ENCODE measurements at places on chromosomes 6 and 20.

DNA sequence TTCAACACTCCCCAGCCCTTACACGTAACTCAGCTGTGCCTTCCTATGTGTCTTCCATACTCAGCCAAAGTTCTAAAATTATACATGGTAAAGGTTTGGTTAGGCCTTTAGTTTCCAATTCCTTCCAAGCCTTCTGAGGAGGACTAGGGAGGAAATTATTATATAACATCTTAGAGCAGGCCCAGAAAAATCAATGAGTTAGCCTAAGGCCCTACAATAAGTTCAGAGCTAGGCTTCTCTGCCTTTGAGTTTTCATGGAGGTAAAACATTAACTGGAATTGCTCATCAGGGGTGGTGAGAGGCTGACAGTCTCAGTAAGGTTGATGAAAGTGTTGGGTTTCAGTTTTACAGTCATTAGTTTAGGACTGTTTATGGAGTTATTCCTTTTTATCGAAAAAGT lies 286.0 kb downstream of the ADGB start:
- no peak for DNase-seq

DNA sequence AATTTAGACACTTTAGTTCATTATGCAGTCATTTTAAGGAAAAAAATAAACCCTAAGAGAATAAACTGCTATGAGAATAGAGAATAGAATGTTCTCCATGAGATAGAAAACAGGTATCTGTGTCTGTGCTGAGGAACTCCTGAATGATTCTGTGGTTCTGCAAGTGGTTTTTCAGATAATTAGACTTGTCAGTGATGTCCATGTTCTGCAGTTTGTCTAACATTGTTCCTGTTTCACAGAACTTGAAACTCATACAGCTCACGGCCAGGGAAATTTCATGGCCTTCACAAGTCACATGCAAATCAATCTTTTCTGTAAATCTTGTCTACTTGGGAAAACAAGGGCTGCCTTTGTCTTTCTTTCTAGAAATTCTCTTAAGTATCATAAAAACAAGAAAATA lies 73.4 kb upstream of the HMGCLL1 start:
- no peak for DNase-seq

DNA sequence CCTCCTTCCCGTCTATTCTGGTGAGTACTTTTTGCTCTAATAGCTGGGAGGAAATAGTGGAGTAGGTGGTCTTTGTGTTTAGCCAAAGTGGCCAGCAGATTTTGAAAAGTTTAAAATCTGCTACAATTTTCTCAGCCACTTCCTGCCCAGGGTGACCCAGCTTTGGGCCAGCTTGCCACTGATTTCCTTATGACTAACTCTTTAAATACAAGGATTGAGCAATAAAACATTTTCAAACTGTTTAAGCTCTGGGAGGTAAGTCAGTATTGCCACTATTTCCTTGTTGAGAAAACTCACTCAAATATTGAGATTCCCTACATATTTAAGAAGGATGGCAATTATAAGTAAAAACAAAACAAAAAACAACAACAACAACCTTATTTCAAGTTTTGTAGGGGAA lies 54.5 kb downstream of the TRMT11 start:
- DNase-seq: no peak

DNA sequence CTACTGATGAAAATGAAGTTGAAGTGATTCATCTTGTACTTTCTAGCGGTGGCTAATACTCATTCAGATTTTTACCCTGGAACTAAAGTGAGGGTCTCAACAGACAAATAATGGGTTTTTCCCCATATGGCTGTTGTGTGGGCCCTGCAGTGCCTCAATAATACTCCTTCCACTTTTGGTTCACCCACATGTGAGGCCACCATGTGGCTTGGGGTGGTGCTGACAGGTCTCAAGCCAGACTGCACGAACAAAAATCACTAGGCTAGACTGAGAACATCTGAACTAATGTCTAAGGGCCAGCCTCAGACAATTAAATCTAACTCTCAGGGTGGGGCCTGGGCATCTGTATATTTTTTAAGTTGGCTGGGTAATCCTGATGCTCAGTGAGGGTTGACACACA lies 7.9 kb upstream of the COL12A1 start:
- no peak for DNase-seq

DNA sequence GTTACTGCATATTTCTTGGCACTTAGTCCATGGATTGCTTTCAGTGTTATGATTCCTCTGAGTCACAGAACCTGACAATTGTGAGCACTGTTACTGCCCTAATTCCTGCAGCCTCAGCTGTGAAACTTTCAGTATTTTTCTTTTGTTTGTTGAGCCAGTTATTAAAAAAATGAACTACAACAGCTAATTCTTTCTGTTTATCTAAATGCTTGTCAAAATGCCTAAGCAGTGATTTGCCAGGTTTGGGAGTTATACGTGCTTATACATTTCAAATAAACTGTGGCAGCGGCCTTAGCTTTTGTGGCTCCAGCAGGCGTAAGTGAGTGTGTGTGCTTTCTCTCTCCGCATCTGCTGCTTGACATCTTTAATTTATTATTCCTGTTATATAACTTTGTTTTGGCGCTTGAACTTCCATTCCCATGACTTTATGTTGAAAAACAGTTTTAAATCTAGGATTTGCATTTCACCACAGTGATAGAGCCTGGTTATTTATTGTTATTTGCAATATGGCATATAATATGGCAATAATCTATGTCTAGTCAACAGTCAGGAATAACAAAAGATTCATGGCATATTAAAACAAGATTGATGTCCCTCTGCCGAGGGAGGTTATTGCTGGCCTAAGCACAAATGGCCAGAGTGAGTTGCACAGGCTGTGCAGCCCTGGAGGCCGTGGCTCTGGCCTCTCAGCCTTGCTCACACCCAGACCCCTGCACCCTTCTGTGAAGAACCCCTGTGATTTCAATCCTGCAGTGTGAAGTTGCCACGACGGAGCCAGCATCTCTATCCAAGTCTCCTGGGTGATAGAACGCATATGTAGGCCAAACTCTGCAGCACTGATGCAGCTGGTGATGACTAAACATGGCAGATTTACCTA lies 303.4 kb downstream of the THBS2 start:
- no peak for DNase-seq

DNA sequence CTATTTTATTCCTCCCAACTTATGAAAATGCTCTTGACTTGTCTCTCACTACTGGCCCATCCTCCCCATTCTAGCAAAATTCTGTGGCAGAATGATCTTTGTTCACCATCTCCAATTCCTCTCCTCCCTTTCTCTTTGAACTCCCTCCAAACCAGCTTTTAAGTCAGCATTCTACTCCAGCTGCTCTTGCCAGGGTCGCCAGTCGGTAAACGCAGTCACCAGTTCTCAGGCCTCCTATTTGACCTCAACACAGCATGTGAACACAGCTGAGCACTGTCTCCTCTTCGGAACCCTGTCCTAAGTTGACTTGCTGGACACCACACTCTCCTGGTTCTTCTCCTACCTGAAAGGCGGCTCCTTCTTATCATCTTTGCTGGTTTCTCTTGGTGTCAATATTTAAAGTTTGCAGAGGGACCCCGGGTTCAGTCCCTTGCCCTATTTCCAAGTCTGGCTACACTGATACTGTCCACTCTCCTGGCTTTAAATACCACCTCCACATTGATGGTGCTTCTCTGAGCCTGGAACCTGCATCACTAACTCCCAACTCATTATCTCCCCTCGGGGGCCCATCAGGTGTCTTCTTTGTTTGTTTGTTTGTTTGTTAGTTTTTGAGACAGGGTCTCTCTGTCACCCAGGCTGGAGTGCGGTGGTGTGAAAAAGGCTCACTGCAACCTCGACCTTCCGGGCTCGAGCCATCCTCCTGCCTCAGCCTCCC lies 27.4 kb downstream of the GDAP1L1 start:
- DNase-seq: no peak

DNA sequence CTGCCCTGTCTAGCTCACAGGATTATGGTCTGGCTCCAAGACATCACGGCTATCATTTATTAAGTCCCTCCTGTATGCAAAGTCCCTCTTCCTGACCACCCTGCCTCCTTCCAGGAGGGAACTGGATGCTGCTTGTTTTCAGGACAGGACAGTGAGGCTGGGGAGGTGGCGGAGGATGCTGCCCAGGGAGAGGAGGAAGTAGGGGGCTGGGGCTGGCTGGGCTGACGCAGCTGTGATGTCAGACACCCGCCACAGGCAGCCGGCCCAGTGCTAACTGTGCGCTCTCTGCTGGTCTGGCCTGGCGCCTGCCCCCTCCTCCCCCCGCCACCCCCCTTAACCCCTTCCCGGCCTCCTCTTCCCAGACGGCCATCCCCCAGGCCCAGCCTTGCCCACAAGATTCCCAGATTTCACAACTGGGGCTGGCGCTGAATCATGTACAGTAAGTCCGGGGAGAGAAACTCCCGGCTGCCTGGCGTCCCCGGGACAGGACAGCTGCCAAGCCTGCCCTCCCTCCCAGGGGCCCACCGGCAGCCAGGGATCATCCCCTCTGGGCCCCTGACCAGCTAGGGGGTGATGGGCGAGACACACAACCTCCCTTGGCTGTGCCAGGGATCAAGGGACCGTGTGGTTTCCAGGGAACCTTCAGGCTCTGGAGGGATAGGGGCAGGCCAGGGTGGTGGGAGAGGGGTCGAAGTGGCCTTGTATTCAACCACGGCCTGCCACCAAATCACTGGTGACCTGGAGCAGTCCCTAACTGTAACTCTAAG lies 118.1 kb downstream of the CEBPB start:
- DNase-seq: no peak

DNA sequence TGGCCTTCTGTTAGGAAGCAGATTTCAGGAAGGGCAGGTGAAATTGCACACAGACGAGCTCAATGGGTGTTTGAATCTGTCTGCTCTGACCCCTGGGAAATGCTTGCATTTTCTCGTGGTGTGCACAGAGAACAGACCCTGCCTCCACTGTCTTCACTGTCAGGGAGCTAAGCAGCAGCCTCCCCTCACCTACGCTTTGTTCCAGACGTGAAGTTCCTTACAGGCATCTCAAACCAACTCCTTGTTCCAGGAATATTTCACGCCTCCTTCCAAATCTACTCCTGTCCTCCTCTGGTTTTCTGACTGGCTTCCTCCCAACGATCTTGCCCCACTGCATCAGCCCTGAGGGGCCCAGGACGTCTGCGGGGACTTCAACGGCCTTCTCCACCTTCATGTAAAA lies 13.7 kb downstream of the DACT2 start:
- no peak for DNase-seq

DNA sequence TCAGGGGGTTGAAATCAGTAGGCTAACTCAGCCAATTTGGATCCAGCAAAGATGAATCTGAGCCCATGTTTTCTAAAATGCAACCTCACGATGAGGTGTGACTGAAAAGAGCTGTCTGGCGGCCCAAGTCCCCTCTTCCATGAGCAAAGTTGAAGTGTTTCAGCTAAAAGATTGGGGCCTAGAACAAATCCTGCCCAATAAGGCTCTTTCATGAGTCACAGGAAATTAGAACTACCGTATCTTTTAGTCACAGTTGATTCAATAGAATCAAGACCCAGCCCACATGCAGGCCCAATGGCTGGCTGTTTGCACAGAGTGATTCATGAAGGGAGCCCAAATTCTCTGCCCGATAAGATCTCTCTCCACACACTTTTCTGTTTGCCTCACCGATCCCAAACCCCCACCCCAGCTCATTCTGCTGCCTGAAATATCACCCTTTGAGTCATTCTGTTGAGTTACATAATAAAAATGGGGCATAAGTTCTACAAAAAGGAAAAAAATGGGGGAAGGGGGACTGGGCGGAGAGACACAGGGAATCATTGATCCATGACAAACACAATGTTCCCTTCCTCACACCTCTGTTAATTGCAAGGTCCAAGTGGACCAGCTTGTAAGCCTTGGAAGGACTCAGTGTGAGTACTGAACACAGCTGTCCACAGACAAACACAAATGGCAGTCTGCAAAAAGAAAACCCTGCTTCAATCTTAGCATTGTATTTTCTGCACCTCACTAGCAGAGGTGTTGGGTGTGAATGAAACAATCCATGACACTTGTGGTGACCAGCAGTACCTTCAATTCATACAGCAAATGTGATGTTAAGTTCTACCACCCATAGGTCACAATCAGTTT lies 13.8 kb downstream of the FOXQ1 start:
- no peak for DNase-seq

GRCh38 chr6:130966344-130966980 lies 96.6 kb downstream of the EPB41L2 start:
- DNase-seq: no peak

DNA sequence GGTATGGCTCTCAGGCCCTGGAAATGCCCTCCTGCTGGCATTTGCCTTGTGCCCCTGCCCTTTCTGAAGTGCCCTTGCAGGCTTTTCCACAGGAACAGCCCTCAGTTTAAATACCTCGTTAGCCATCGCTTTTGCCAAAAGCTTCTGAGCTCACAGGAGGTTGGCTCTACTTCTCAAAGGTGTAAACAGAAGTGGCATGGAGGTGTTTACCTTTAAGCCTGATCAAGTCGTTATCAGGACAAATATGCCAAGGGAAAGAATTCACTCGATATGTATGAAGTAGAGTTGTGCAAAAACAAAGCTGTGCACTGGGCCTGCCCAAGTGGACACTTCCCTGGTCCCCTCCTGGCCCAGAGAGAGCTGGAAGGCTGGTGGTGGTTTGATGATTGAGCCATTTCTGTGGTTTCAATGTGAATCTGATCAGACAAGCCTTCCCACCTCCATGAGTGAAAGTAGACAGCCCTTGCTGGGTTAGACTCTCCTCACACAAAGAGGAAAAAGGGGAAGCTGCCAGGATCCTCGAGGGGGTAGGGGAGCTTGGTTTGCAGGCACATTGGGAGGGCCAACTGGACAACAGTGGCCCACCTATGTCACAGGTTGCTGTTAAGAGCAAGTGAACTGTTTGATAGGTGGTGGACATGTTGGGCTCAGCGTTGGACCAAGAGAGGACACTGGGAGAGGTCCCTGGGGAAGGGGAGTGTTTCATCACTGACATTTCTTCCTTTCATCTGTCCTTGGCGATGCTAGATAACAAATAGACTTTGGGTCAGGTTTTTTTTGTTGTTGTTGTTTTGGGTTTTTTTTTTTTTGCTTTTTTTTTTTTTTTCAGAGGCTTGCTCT lies 98.7 kb downstream of the ZDHHC14 start:
- DNase-seq: no peak

GRCh38 chr6:144153260-144153659 lies 2.9 kb downstream of the STX11 start:
- DNase-seq: no peak

DNA sequence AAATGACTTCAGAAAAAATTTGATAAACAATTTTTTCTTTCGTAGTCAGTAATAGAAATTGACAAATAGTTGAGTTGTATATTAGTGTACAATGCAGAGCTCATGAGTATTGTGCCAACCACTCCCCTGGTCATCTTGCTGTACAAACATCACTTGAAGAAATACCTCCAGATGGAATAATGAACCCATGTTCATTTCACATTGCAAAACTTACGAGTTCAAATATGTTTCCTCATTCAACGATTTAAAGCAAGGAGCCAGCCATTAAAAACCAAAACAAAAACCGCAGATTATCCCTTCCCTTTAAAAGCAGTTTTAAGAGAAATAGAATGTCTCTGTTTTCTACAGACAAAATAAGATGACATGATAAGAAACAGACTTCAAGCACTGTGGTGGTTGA lies 62.5 kb downstream of the RALGAPA2 start:
- no peak for DNase-seq

DNA sequence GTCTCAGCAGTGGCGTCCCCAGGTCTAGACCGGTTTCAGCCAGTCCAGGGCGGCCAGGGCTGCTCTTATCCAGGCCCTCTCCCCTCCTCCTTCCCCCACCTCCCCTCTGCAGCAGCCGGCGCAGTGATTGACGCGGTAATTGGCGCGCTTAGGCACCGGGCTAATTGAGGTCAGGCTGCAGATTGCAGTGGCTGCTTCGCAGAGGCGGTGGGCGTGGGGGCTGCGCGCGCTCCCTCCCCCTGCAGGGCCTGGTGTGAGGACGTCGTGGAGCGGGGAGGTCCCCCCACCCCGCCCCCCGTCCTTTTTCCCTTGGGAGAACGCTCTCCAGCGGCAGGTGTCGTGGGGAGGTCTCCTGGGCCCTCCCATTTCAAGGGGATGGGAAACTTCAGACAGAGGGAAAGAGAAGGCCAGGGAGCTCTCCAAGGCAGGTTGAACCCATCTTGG lies 70.4 kb upstream of the BLCAP start:
- no peak for DNase-seq
